Tongue (tissue), 3 donors: ENCODE measurements at places on chromosomes 5 and 9. TPM values are rescaled to one million over a fixed set of nuclear protein-coding genes. Genes with fewer than 3 reads are reported as not detected.
A peak's percentile ranks its signal among the peaks of the same experiment; 100 is the strongest.

GRCh38 chr9:104143550-104143910, 49.4 kb downstream of the SMC2 start:
- no peak for DNase-seq

DNA sequence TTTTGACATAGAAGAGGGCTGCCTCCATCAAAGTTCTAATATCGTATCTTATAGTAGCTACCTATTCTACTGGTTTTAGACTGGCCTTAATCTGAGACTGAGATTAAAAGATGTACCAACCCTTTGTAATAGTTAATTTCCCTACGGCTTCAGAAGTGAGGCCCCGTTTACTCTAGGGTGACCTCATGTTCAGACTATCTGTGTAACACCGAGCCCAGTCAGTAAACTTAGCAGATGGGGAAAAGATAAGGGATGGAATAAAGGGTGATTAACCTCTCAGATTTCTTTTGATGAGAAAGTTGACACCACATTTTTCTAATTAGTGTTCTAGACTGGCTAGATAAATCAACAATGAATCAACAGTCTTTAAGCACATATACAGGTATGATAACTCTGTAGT, 283.1 kb downstream of the KCTD16 start:
- no peak for DNase-seq

GRCh38 chr5:170518277-170518676, 14.5 kb downstream of the KCNIP1 start:
- no peak for DNase-seq

Gene C9orf50
- total RNA-seq: not detected

DNA sequence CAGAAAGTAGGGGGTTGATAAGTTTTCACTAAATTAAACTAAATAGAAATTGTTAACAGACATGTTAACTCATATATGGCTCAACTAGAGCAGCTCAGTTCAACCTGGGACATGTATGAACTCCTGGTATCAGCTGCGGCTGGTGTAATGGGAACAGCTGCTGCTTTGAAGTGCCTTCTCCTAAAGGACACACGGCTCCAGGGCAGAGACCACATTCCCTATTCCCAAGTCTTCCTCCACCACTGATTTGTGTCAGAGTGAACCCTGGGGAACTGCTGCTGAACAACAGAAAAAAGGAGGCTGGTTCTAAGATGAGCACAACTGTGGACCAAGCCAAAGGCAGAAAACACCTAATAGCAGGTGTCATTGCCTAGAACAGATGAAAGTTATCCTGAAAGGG, 71.1 kb downstream of the MAPKAP1 start:
- DNase-seq: peak; percentile 43

Gene NDST1
- total RNA-seq: 91.4 TPM

Gene AGXT2
- not detected for total RNA-seq

Gene PLPP7
- 81.3 TPM for total RNA-seq

- no peak for DNase-seq
Observed at GRCh38 chr9:123358181-123358905, 2.3 kb downstream of the CRB2 start.

- no peak for DNase-seq
Observed at GRCh38 chr9:71524996-71525580, 243.2 kb downstream of the CEMIP2 start.

DNA sequence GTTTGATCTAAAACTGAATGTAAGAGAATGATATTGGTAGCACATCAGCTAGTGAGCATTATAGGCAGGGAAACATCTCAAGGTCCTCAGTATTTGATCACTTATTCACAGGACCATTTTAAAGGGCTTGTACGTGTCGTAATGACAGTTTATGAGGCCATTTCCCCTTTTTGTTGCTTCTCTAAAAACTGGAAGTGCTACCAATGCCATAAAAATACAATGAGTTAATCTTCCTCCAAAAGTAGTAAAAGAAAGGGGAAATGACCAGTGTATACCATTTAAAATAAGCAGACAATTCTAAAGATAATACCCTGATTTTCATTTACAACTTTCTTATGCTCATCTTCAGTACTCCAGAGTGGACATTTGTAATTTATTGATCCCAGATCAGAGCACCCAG, 285.8 kb upstream of the PCSK5 start:
- DNase-seq: no peak
